Testis (tissue), 5 donors: ENCODE measurements at places on chromosomes 3 and 15. TPM values are rescaled to one million over a fixed set of nuclear protein-coding genes. Genes with fewer than 3 reads are reported as not detected.

DNA sequence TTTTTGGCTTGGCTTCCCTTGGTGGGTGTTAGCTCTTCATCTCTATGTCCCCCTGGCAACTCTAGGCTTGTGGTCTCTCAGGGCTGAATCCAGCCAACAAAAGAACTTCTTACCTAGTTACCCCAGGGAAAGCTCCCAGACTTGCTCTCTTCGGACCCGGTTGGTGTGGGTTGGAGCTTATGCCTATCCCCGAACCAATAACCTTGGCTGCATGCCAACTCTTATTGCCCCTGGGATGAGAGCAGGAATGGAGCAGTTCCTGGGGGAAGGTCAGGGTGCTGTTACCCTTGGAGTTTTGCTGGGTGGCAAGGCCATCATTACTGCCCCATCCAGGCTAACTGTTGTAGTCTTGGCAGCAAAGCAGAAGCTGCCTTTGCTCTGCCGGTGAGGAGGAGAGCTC is 147.8 kb downstream of the CACNA1D start:
- no peak overlapping the region for H3K27ac ChIP-seq
- DNase-seq = no peak
- H3K4me3 ChIP-seq = no peak overlapping the region

- no peak overlapping the region for H3K4me3 ChIP-seq
- no peak overlapping the region for H3K27ac ChIP-seq
- DNase-seq = no peak
- H3K4me1 ChIP-seq = no peaks in the 10 kb centered on the region
- no peaks in the 10 kb centered on the region for H3K36me3 ChIP-seq
- H3K27me3 ChIP-seq = no peaks in the 10 kb centered on the region
These were observed 245.6 kb upstream of the GOLIM4 start for GRCh38 chr3:168341192-168341815.

DNA sequence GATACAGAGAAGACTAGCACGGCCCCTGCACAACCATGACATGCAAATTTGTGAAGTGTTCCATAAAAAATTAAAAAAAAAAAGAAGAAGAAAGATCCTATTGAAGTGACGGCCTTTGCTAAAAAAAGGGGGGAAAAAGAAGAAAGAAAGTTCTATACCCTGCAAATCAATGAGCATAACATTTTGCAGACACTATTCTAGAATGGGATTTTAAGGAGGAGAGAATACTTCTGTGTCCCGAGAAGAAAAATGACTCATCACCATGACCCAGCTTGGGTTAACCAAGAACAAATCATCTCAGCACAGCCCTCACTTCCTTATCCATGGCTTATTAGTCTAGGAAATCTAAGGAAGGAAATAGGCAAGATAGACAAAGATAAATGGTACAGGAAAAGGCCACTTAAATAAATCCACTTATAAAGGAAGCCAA is 7.4 kb upstream of the SH3BP5 start:
- H3K4me3 ChIP-seq = no peak overlapping the region
- H3K36me3 ChIP-seq = no peaks in the 10 kb centered on the region
- DNase-seq = no peak
- H3K27me3 ChIP-seq = no peaks in the 10 kb centered on the region
- no peaks in the 10 kb centered on the region for H3K4me1 ChIP-seq
- no peak overlapping the region for H3K27ac ChIP-seq

GRCh38 chr3:48536785-48537184 is 19.8 kb downstream of the PFKFB4 start:
- no peak for DNase-seq
- H3K4me1 ChIP-seq = no peaks in the 10 kb centered on the region
- H3K27me3 ChIP-seq = no peaks in the 10 kb centered on the region
- no peak overlapping the region for H3K27ac ChIP-seq
- H3K36me3 ChIP-seq = no peaks in the 10 kb centered on the region

SLC6A1 gene
- 14.7 TPM for total RNA-seq

DNA sequence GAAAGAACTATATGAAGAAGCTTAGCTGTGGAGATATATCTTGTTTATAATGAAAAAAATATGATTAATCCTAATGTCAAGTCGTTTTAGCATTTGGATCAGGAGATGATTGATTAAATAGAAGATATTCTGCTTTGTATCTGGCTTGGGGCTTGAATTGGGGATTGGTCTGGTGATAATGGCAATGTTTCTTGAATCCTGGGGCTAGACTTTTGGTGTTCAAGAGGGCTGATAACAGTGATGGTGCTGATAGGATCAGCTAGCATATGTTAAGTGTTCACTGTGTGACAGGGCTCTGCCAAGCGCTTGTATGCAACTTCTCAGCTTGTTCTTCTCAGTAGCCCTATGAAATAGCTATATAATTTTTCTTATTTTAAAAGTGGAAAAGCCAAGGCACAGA is 20.2 kb downstream of the CNOT10 start:
- H3K4me3 ChIP-seq = no peak overlapping the region
- no peaks in the 10 kb centered on the region for H3K4me1 ChIP-seq
- H3K27me3 ChIP-seq = no peaks in the 10 kb centered on the region
- no peak overlapping the region for H3K27ac ChIP-seq
- H3K36me3 ChIP-seq = no peaks in the 10 kb centered on the region

SLC12A1 gene
- 0.55 TPM for total RNA-seq

- no peak for DNase-seq
- no peak overlapping the region for H3K4me3 ChIP-seq
- H3K36me3 ChIP-seq = no peaks in the 10 kb centered on the region
- H3K27me3 ChIP-seq = no peaks in the 10 kb centered on the region
These were observed 725.9 kb upstream of the NR2F2 start for GRCh38 chr15:95604634-95605036.

- H3K4me1 ChIP-seq = peaks cover 3% of the 10 kb centered on the region
- DNase-seq = no peak
- H3K27me3 ChIP-seq = no peaks in the 10 kb centered on the region
- H3K4me3 ChIP-seq = no peak overlapping the region
- H3K36me3 ChIP-seq = no peaks in the 10 kb centered on the region
- H3K27ac ChIP-seq = no peak overlapping the region
These were observed 10.6 kb downstream of the HCN4 start for GRCh38 chr15:73357999-73358665.

DNA sequence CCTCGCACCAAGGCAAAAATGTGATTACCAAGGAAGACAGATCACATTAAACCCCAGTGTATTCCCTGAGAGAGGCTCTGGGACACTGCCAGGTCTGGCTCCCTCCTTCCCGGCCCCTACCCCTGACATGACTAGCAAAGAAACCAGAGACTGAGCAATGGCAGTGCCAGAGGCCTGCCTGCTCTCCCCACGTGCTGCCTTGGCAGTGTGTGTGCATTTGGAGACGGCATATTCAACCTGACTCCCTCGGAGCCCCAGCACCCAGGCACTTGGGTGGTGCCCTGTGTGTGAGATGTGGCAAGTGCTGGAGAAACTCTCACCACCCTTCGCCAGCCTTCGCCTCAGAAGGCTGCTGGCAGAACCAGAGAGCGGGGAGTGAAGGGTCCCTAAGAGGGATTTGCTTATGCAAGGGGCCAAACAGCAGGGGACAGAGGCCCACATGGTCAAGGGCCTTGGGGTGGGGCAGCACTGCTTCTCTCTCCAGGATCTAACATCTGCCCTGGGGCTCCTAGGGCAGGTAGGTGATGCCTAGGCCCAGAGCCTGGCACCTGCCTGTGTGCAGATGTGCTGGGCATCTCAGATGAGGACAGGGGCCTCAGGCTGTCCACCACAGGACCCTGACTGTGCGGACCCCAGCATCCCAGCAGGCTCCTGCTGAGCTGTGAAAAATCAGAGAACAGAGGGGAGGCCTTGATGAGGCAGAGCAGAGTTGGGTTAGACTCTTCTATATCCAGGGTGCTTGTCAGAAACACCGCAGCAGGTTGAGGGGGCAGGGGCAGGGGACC is 23.6 kb upstream of the PLXNA1 start:
- H3K4me1 ChIP-seq = peaks cover 26% of the 10 kb centered on the region
- H3K27ac ChIP-seq = no peak overlapping the region
- no peak for DNase-seq
- H3K4me3 ChIP-seq = no peak overlapping the region
- no peaks in the 10 kb centered on the region for H3K36me3 ChIP-seq

EPHB3 gene
- total RNA-seq = 2.3 TPM

KNSTRN gene
- 39.6 TPM for total RNA-seq

- no peaks in the 10 kb centered on the region for H3K27me3 ChIP-seq
- H3K4me1 ChIP-seq = peaks cover 3% of the 10 kb centered on the region
- DNase-seq = no peak
- no peak overlapping the region for H3K27ac ChIP-seq
- no peak overlapping the region for H3K4me3 ChIP-seq
These were observed 93.9 kb upstream of the VGLL3 start for GRCh38 chr3:87084868-87085267.

TUSC7 gene
- total RNA-seq = 9.1 TPM

DNA sequence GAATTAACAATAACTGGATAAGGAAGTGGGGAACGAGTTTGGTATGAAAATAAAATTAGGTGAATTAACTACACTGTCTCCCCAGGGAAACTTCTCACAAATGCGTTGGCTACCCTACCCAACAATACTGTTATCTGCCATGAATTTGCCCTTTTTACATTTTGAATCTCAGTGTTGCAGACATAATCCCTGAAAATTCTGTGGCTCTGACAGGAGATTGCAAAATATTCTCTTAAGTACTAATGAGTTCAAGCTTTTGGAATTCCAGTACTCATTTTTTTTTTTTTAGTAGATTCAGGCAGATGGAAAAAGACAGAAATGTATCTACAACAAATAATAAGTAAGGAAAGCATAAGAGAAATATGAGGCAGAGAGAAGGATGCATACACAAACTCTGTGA is 332.6 kb downstream of the LSAMP start:
- H3K36me3 ChIP-seq = no peaks in the 10 kb centered on the region
- no peaks in the 10 kb centered on the region for H3K4me1 ChIP-seq
- no peak overlapping the region for H3K27ac ChIP-seq

DNA sequence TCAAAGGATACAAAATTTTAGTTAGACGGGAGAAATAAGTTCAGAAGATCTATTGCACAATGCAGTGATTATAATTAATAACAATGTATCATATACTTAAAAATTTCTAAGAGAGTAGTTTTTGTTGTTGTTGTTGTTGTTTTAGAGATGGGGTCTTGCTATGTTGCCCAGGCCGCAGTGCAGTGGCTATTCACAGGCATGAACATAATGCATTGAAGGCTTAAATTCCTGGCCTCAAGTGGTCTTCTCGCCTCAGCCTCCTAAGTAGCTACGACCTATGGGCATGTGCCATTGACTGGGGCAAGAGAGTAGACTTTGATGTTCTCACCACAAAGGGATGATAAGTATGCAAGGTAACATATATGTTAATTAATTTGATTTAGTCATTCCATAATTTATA is 7.5 kb downstream of the STRIT1 start:
- H3K4me3 ChIP-seq = no peak overlapping the region
- no peaks in the 10 kb centered on the region for H3K27me3 ChIP-seq

TAGLN3 gene
- not detected for total RNA-seq

PRKAR2A gene
- total RNA-seq = 150 TPM

CA12 gene
- 0.55 TPM for total RNA-seq
